Mesendoderm (in vitro differentiated cells): ENCODE measurements at places on chromosomes 1 and 21.

DNA sequence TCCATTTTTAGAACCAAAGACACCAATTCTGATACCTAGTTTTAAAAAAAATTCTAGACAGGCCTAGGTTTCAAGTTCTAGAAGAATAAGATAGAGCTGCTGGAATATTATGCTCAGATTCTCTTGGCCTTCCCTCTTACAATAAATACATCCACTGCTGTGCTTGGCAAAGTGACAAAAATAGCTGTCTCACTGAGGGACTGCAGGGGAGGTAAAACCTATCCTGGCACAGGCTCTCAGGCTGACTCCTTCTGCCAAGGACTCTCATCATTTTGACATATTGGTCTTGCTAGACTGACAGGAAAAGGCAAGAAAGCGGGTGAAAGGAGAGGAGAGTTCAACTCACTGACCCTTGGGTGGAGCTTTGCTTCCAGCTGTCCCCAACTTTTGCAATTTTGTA lies 197.0 kb upstream of the LHX8 start:
- H3K27me3 ChIP-seq = no peaks in the 10 kb centered on the region
- no peak overlapping the region for H3K4me3 ChIP-seq
- no peak for DNase-seq
- no peak overlapping the region for H3K27ac ChIP-seq
- H3K4me1 ChIP-seq = no peaks in the 10 kb centered on the region
- H3K36me3 ChIP-seq = no peaks in the 10 kb centered on the region

GRCh38 chr21:46117586-46118315 lies 19.8 kb downstream of the COL6A2 start:
- H3K27ac ChIP-seq = no peak overlapping the region
- H3K27me3 ChIP-seq = no peaks in the 10 kb centered on the region
- no peak for DNase-seq
- no peak overlapping the region for H3K4me3 ChIP-seq
- H3K4me1 ChIP-seq = no peaks in the 10 kb centered on the region

DNA sequence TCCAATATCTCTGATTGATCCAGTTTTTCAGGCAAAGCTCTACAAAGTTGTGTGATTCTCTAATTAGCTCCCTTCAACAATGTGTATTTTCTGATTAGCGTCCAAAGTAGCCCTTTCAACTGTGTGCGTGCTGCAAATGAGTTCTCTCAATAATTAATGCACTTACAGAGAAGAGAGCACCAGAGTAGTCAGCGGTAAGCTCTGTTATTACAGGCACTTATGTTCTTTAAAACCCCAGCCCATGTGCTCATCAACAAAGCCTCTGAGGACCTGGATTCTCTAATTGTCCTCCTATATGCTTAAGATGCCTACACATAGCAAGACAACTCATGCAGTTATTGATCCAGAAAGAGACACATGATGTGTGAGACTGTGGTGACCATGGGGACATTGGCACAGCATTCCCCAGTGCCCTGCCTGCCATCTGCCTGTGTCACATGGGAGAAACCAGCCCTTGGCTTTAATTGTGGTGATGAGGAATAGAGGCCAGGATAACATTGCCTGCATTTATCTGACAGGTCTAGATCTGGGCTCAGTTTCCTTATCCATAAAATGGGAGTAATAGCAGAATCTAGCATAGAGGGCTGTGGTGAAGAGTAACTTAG lies 151.7 kb downstream of the PCP4 start:
- H3K4me3 ChIP-seq = no peak overlapping the region
- no peak overlapping the region for H3K27ac ChIP-seq
- no peaks in the 10 kb centered on the region for H3K27me3 ChIP-seq
- no peak for DNase-seq
- no peaks in the 10 kb centered on the region for H3K4me1 ChIP-seq

DNA sequence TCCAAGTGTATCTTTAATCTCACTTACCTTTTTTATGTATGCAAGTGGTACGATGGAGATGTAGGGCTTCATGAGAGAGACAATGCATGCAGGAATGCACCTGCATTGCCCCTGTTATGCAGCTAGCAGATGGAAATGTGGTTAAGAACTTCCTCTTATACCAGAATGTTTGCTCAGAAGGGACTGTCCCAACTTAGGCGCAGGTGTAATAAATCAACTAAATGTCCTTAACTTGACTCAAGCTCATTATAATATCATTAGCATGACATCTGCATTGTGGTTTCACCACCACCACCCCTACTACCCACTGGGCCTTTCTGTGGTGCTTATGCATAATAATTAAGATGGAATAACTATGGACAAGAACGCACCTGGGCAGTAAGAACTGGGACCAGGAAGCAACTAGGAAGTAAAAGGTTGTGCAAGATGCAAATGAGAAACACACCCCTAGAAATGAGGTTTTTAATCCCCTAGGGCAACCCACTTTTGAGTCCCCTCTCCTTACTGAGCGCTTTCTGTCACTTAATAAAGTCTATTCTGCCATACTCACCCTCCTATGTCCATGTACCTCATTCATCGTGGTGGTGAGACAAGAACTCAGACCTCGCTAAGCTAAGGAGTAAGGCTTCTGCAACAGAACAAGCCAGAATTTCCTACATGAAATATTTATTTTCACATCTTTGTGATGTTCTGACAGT lies 1103.3 kb upstream of the B3GALT2 start:
- no peak for DNase-seq
- H3K27me3 ChIP-seq = no peaks in the 10 kb centered on the region
- H3K36me3 ChIP-seq = no peaks in the 10 kb centered on the region
- H3K4me1 ChIP-seq = no peaks in the 10 kb centered on the region
- no peak overlapping the region for H3K27ac ChIP-seq
- H3K4me3 ChIP-seq = no peak overlapping the region

DNA sequence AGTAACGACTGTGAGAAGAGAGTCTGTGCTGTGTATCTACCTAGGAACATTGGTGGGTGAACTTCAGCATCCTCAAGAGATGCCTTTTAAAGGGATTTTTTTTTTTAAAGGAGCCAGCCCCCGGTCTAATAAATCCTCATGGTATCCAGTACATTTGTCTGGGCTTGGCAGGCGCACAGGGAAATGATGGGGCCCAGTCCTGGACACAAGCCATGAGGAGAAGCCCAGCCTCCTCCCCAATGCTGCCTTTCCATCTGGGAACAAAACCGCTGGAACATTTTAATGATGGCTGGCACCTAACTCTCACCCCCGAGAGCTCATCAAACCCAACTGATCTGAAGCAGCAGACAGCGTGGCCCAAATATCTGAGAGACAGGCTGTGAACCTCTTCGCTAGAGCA lies 64.2 kb downstream of the ACOT7 start:
- no peak overlapping the region for H3K4me3 ChIP-seq
- no peaks in the 10 kb centered on the region for H3K36me3 ChIP-seq
- H3K4me1 ChIP-seq = no peaks in the 10 kb centered on the region
- DNase-seq = no peak

DNA sequence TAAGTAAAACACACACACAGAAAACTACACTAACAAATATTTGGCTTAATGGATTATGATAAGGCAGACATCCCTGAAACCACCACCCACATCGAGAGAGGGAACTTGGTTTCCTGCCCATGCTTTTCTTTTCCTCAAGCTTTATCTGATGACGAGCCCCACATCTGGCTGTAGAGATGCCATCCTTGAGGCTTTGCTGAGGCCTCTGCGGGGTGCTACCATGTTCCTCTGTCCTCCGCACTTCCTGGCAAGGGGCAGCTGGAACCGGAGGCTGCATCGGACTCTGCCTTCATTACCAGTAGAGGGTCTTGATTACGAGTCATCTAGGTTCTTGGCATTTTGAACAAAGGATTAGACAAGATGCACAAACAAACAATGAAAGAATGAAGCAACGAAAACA lies 21.7 kb upstream of the C1orf174 start:
- no peaks in the 10 kb centered on the region for H3K36me3 ChIP-seq
- H3K27ac ChIP-seq = no peak overlapping the region
- no peaks in the 10 kb centered on the region for H3K4me1 ChIP-seq
- DNase-seq = no peak
- no peaks in the 10 kb centered on the region for H3K27me3 ChIP-seq
- no peak overlapping the region for H3K4me3 ChIP-seq

DNA sequence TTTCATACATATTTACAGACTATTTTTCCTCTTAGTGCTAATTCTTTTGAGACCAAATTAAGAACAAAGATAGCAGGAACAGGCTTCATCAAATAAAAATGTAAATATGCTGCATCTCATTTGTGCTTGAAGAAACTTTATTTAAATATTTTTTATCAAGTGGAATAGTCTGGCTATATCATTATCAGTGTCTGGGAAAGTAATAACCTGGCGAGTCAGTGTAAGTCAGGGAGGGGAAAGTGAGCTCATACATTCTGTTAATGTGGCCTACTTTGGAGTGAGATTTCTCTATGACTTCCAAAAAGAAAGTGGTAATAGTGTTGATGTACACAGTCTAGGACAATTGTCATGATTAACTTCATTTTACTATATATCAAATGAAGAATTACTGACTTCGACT lies 1045.1 kb downstream of the ADGRL2 start:
- DNase-seq = no peak
- no peaks in the 10 kb centered on the region for H3K4me1 ChIP-seq
- no peak overlapping the region for H3K4me3 ChIP-seq
- no peaks in the 10 kb centered on the region for H3K36me3 ChIP-seq

- no peaks in the 10 kb centered on the region for H3K4me1 ChIP-seq
- no peaks in the 10 kb centered on the region for H3K36me3 ChIP-seq
- H3K27me3 ChIP-seq = no peaks in the 10 kb centered on the region
- DNase-seq = no peak
- H3K27ac ChIP-seq = no peak overlapping the region
These were observed 126.4 kb downstream of the COL24A1 start for GRCh38 chr1:86030180-86030579.

DNA sequence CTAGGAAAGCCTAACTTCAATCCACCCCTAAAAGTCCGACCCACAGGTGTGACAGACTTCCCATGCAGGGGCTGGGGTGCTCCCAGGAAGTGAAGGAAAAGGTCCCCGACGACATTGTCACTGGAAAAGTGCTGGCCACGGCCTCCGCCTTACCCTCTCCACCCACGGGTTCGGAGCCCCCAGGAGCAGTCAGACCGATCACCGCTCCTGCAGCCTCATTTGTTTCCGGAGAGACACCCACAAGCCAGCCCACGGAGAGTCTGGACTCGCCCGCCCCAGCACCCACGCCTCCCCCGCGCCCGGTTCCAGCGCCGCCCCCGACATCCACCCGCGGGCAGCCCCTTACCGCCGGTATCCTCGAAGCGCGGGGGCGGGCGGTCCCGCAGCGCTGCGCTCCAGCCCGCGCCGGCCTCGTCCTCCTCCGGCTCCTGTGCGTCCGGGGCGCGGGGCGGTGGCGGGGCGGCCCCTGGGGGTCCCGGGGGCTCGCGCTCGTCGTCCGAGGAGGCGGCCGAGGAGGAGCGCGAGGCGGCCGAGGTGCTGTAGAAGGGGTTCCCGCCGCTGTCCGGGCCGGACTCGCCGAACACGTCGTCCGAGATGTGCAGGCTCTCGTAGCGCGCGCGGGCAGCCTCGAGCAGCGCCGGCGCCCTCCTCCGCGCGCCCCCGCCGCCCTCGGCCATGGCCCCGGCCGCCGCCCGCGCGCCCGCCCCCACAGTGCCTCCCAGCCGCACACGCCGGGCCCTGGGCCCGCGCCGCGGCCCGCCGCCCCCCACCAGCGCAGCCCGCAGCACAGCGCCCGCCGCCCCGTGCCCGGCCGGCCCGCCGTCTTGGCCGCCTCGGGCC lies 660 bp downstream of the PGBD5 start:
- DNase-seq = no peak
- no peaks in the 10 kb centered on the region for H3K36me3 ChIP-seq
- peak overlapping the region; percentile 17 for H3K4me3 ChIP-seq
- H3K27me3 ChIP-seq = peaks cover 16% of the 10 kb centered on the region

DNA sequence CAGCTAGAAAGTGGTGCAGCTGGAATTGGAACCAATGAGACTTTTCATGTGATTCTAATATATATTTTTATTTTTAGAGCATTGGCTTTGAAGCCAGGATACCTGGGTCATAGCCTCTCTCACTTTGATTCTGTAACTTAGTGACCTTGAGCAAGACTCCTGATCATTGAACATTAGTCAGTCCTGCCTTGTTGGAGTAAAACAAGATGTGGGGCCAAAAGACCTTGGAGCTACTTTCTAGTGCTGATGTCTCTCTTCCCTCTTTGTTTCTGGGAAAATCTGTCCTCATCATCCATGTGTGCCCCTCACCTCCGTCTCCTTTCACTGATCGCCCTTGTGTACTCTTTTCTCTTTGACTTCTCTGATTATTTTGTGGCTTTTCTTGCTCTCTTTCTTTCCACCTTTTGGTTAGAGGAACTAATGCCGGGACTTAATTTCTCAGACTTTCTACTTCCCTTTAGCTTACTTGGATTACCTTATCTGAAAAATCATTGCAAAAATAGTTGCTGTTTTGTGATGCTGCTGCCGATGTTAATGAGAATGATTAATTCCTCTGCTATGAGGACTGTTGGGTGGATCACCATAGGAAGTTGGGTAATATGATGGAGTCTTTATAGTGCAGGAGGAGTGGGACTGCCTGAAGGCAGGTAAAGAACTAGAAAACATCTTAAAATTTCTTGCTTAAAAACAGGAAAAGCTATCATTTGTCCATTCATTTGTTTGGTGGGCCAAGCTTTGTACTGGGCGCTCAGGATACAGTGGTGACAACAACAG lies 72.0 kb downstream of the NOS1AP start:
- no peaks in the 10 kb centered on the region for H3K36me3 ChIP-seq
- no peak overlapping the region for H3K4me3 ChIP-seq
- DNase-seq = no peak
- peaks cover 35% of the 10 kb centered on the region for H3K4me1 ChIP-seq
- no peak overlapping the region for H3K27ac ChIP-seq

DNA sequence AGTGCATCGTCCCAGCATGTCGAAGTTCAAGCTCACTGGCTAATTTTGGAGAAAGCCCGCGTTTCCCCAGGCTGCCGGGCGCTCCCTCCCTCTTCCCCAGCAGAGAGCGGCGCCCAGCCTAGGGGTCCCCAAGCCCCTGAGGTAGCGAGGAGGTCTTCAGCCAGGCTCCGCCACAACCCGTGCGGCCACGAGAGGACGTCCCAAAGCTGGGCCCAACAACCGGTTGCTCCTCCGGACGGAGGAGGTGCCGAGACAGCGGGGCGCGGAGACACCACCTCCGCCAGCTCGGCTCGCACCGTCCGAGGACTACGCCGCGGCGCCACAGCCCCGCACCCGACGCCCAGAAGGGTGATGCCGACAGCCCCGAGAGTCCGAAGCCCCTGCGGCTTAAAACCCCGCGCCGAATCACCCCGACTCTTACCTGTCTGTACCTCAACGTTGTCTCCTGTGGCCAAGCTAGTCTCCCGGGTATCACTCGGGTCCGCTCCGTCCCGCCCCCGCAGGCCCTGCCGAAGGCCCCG lies at the start of gene DENND2C:
Gene DENND2C (minus strand): TSS at position 488 of the 521 bp plus-strand sequence. CDS start 44,065 bp downstream, outside the sequence.
- no peaks in the 10 kb centered on the region for H3K36me3 ChIP-seq
- H3K4me1 ChIP-seq = no peaks in the 10 kb centered on the region
- peak within 1 kb of the TSS; percentile 69 for H3K4me3 ChIP-seq
- no peaks in the 10 kb centered on the region for H3K27me3 ChIP-seq
- DNase-seq = peak; percentile 82
- no peak within 1 kb of the TSS for H3K27ac ChIP-seq

DNA sequence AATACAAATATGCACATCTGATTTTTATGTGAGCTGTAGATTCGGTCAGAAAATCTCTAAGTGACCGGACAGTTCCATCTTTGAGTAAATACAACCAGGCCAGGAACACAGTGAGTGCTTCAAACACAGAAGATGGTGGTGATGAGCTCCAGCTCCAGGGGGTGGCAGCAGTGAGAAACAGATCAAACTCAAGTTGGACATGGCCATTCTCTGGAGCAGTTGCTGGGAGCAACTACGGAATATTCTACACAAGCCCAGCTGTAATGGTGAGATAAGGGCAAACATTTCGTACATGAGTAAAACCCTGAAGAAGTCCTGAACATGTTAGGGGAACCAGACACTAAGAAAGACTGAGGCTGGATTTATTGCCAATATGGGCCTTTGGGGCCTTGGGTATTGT lies 100.7 kb downstream of the BARHL2 start:
- no peak overlapping the region for H3K27ac ChIP-seq
- peak; percentile 70 for DNase-seq
- no peaks in the 10 kb centered on the region for H3K36me3 ChIP-seq
- no peaks in the 10 kb centered on the region for H3K4me1 ChIP-seq
- no peak overlapping the region for H3K4me3 ChIP-seq
